ENCODE measurements at places on chromosomes 3 and 15. TPM values are rescaled to one million over a fixed set of nuclear protein-coding genes. Genes with fewer than 3 reads are reported as not detected.

GRCh38 chr3:123094516-123095313, 27.9 kb downstream of the PDIA5 start:
- DNase-seq = no peak

DNA sequence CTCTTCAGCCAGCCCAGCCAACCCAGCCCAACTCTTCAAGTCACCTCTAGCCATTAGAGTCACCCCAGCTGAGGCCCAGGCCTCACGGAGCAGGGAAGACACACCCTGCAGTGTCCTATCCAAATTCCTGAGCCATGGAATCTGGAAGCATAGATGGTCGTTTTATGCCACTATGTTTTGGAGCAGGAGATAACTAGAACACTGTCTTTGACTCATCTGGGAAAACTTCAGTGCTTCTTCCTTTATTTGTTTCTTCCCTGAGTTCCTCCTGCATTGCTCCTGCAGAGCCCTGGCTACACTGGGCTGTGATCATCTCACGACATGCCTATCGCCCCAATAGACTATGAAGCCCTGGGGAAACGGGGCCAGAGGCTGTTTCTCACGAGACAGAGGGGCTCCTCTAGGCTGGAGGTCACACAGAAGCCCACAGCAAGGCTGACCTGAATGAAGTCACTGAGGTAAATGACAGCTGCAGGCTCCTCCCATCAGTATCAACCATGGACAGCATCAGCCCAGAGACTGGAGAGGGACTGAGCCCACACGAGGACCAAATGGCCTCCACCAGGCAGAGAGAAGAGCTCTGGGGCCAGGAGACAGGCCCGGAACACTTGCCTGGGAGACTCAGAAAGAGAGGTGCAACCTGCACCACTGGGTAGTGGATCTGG, 22.7 kb downstream of the CRABP1 start:
- no peak for DNase-seq

DNA sequence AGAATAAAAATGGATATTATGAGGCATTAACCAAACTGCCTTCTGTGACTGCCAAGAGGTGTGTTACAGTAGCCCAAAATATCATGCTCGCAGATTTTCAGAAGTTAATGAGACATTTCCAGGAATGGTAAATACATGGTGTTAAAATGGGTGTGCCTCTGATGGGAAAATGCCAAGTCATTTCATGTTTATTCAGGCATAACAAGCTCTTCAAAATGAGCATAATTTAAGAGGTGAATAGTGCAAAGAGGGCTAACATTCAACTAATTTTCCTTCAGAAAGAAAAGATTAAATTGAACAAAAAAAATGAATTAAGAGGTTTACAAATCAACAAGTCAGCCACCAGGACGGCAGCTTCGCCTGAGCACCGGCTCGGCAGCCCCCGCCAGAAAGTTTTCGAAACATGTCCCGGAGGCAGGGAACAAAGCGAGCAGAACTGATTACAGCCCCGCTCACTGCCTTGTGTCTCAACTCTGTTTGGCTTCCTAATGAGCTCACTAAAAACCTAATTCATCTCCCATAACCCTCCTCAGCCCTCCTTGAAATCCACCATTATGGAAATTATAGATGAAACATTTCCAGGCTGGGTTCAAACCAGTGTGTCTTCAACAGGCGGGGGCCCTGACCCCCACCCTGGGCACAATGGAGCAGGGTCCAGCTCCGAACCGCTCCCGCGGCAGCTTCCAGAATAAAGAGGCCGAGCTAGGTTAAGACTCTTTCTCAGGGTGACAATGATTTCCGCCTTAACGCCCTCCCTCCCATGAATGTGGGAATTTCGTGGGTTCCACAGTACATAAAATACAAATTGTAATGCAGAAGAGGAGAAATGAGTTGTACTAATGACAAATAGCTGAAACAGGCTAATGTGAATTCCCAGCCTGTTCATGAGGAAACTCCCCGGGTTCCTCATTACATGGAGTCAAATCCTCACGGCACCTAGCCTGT, 43.9 kb downstream of the MEIS2 start:
- DNase-seq = peak; percentile 85

Gene ITIH1
- total RNA-seq = not detected

Gene PLA1A
- total RNA-seq = 11.6 TPM

Gene VIPR1
- total RNA-seq = 6.2 TPM

Measured in right atrium auricular region (tissue), 2 donors.